ENCODE measurements at places on chromosomes 2 and 18.

DNA sequence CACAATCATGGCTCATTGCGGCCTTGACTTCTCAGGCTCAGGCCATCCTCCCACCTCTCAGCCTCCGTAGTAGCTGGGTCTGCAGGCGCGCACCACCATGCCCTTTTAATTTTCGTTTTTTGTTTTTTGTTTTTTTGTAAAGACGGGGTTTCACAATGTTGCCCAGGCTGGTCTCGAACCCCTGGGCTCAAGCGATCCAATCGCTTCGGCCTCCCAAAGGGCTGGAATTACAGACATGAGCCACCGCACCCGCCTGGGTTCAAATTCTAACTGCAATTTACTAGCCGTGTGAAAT lies 12.3 kb upstream of the DCTN1 start:
- DNase-seq, result no peak

GRCh38 chr2:192060161-192060560 lies 134.6 kb downstream of the TMEFF2 start:
- no peak for DNase-seq

DNA sequence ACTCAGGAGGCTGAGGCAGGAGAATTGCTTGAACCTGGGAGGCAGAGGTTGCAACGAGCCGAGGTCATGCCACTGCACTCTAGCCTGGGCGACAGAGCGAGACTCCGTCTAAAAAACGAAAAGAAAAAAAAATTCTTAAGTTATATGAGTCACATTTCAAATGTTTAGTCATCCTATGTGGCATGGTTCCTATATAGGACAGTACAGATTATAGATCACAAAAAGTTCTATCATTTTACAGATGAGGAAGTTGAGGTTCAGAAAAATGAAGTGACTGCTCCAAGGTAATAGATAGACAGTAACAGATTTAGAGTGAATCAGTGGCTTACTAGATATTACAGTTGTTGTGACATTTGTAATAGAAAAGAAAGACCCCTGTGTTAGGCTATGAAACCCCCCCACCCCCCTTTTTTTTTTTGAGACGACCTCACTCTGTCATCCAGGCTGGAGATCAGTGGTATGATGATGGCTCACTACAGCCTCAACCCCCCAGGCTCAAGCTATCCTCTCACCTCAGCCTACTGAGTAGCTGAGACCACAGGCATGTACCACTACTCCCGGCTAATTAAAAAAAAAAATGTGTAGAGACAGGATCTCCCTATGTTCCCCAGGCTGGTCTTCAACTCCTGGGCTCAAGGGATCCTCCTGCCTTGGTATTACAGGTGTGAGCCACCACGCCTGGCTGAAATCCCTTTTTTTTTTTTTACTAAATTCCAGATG lies 22.7 kb downstream of the PTPN4 start:
- DNase-seq, result no peak

GRCh38 chr2:188693111-188693510 lies 281.1 kb upstream of the COL3A1 start:
- no peak for DNase-seq

DNA sequence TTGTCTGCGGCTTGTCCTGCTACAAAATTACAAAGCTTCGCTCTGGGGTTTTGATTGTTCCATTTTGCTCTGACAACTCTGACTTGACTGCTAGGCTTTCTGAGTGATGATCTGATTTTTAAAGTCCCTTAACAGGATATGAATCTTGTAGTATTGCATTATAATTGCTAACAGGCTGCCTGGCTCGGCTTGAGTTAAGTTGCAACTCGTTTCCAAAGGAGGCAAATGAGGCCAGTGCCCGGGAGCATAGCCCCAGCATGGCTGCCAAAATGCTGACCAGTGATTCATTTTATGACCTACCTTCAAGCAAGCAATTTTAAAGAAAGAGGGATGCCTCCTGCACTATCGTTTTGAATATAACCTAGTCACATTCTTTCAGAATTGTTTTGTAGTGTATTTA lies 135.4 kb downstream of the COL6A3 start:
- DNase-seq, result no peak

- DNase-seq, result no peak
Measured at GRCh38 chr2:241797441-241798080, 11.4 kb upstream of the NEU4 start.

- no peak for DNase-seq
Measured at GRCh38 chr2:10014418-10015190, 28.7 kb upstream of the KLF11 start.

- no peak for DNase-seq
Measured at GRCh38 chr2:86253424-86253823, 54.2 kb downstream of the MRPL35 start.
